ENCODE measurements at places on chromosomes 6 and 20. TPM values are rescaled to one million over a fixed set of nuclear protein-coding genes. Genes with fewer than 3 reads are reported as not detected.

NRN1 gene
- polyA plus RNA-seq: 3.5 TPM

CALHM4 gene
- 0.62 TPM for polyA plus RNA-seq

GRCh38 chr6:152983637-152984512, 1.0 kb upstream of the FBXO5 start:
- no peak for DNase-seq

- DNase-seq: no peak
These were observed 114.8 kb upstream of the CD93 start for GRCh38 chr20:23200914-23201313.
